ENCODE measurements at places on chromosomes 7 and 10. TPM values are rescaled to one million over a fixed set of nuclear protein-coding genes. Genes with fewer than 3 reads are reported as not detected.

The RGR gene
- 18.9 TPM for polyA plus RNA-seq

The PLAU gene
- 32.5 TPM for polyA plus RNA-seq

The A1CF gene
- polyA plus RNA-seq: not detected

The MNX1 gene
- 0.09 TPM for polyA plus RNA-seq

The COL26A1 gene
- 2.4 TPM for polyA plus RNA-seq

The DNAJC12 gene
- 7.1 TPM for polyA plus RNA-seq

The TAC1 gene
- 0.80 TPM for polyA plus RNA-seq

The CFAP69 gene
- 1.9 TPM for polyA plus RNA-seq

The INMT gene
- 11.9 TPM for polyA plus RNA-seq

The TAS2R3 gene
- 0.66 TPM for polyA plus RNA-seq

The DRGX gene
- polyA plus RNA-seq: not detected

The NKX1-2 gene
- not detected for polyA plus RNA-seq

The NRCAM gene
- polyA plus RNA-seq: 35.1 TPM

The ERVW-1 gene
- 1.8 TPM for polyA plus RNA-seq

The MOGAT3 gene
- not detected for polyA plus RNA-seq

The TAS2R40 gene
- not detected for polyA plus RNA-seq

The NUTM2D gene
- polyA plus RNA-seq: 12.8 TPM

The SEC24C gene
- 50.5 TPM for polyA plus RNA-seq

The SPACDR gene
- 2.1 TPM for polyA plus RNA-seq

The CDK14 gene
- 19.5 TPM for polyA plus RNA-seq

The RTKN2 gene
- polyA plus RNA-seq: 3.6 TPM
